ENCODE measurements at places on chromosomes 12 and 14.

- DNase-seq, result no peak
Measured at GRCh38 chr12:130385193-130385592, 47.5 kb downstream of the PIWIL1 start.

GRCh38 chr14:51897791-51898355, 37.5 kb downstream of the GNG2 start:
- DNase-seq, result no peak

DNA sequence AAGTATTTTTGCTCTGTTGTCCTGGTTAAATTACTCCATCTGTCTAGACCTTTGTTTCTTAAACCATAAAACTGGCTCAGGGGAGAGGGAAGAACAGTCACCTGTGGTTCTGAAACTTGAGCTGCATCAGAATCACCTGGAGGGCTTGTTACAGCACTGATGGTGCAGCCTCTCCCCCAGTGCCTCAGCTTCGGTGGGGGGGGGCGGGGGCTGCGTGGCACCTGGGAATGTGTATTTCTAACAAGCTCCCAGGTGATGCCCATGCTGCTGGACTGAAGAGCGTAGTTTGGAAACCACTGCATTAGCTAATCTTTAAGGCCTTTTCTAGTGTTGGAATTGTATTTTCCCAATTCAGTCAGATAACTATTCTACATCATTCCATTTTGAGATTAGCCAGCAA, 42.7 kb downstream of the GPHB5 start:
- DNase-seq, result no peak

GRCh38 chr14:23670481-23670880, 34.3 kb downstream of the DHRS2 start:
- no peak for DNase-seq

DNA sequence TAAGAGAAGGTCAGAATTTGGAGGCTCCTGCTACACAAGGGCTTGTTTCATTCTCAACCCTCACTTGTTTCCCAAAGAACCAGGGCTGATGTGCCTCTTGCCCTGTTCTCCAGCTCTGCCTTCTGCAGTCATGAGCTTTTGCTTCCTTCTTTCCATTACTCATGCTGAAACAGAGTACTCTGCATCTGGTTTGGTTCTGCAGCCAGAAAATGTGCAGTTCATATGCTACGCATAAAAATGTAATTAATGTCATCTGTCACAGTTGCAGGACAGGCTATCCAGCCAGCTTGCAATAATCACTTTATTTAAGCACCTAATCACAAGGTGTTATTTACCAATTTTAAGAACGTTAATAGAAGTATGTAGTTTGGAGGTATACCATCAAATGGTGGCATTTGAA, 150.2 kb downstream of the SRGAP1 start:
- no peak for DNase-seq

DNA sequence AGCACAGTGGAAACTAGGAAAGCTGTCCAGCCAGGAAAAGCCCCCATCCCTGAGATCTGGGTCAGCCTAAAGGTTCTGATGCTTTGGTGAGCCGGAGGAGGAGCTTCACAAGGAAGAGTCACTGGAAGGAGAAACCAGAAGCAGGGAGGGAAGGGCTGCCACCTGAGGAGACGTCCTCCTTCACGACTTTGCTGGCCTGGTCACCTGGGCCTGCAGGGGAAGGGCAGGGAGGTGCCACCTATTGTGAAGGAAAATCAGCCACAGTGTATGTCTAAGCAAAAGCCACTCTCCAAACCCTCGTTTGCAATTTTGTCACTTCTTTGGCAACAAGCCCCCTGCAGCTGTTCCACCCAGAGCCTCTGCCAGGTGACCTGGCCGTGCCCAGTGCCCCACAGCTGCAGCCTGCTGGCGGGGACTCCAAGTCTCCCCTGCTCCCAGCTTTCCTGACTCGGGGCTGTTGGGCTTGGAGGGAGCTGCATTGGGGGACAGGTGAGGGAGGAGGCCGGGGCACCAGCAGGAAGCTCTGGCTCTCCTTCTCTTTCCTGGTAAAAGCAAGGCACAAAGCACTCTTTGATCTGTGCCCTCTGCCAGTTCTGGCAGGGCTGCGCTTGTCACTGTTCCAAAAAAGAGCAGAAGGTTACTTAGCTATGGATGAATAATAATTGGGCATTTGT, 120.9 kb upstream of the BCL2L14 start:
- DNase-seq, result no peak

- no peak for DNase-seq
Measured at GRCh38 chr12:114420944-114421335, 15.0 kb upstream of the TBX5 start.

GRCh38 chr14:85300107-85300506, 229.8 kb upstream of the FLRT2 start:
- no peak for DNase-seq

DNA sequence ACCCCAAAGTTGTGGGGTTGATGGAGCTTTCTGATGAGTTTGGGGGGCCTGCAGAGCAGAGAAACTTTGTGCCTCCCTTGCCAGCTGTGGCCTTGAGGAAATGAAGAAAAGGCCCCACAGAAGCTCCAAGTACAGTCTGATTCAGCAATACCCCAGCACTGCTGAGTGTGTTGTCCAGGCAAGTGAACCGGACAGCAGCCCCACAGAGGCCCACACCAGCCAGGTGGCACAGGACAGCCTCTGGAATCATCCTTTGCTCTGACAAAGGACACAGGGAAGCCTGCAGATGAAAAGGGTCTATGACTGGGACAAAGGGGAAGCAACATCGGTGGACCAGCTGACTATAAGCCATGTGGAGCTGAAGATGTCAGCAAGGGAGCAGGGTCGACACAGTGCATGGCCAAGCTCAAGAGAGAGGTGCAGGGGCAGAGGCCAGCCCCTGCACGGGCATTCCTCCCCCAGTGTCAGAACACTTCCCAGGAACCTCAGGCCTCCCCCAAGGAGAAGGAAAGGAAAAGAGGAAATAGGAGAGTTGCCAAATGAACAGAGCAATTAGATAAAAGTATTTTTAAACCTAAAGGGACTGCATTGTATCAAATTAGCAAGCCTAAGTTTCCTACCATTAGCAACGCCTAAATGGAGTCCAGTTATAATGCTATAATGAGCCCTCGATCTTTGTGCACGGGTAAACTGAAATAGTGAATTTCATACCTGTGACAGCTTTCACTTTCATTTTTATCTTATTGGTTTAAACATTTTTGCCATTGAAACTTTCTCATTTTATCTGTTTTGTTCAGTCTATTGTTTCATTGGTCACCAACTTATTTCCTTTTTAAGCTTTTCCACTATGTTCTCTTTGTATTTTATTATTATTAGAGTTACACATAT, 46.3 kb upstream of the PTGDR start:
- DNase-seq, result no peak

- DNase-seq, result no peak
Measured at GRCh38 chr12:1369938-1370500, 224.4 kb downstream of the FBXL14 start.

- no peak for DNase-seq
Measured at GRCh38 chr12:112909693-112910092, 2.9 kb downstream of the OAS1 start.

GRCh38 chr14:74261288-74261687, 22.0 kb downstream of the VSX2 start:
- DNase-seq, result no peak

DNA sequence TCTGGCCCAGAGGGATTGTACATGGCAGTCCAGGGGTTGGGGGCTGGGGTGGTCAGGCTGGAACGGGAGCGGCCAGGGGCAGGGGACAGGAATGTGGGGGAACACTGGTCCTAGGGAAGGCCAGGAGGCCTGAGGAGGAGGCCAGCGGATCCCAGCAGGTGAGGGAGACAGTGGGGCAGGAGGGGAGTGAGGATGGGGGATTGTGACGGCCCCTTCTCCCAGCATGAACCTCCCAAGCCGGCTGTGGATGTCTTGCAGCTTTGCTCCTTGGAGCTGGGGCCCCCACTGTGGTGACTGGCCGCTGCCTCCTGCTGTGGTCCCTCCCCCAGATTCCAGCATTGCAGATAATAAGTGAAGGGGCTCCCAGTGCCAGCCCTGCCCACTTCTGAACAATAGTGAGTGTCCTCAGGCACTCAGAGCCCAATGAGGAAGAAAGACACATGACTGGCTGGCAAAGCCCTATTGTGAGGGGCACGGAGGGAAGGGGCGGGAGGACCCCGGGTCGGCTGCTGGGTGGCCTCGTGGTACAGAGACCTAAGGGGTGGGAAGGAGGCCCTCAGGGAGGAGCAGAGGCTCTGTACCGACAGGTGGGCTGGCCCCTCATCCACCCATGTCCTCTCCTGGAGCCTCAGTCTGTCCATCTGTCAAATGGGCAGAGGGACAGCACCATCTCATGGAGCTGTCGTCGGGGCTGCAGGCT, 215.0 kb downstream of the KIF26A start:
- no peak for DNase-seq

- no peak for DNase-seq
Measured at GRCh38 chr14:59020382-59020781, 168.1 kb upstream of the DAAM1 start.

DNA sequence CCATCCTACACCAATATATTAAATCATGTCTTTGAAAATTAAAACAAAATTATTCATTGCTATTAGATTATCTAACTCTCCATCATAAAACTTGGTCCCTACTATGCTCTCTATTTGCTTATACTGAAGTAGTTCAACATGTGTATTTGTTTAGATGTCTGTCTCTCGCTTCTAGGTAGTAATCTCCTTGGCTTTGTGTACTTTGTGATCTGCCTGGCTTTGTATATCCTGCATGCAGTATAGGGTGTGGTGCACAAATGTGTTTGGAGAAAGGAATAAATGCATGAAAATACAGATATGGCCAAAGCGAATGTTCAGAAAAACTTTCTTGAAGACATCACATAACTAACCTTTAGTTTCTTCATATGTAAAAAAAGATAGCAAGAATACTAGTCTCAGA, 246.6 kb upstream of the LRFN5 start:
- no peak for DNase-seq

DNA sequence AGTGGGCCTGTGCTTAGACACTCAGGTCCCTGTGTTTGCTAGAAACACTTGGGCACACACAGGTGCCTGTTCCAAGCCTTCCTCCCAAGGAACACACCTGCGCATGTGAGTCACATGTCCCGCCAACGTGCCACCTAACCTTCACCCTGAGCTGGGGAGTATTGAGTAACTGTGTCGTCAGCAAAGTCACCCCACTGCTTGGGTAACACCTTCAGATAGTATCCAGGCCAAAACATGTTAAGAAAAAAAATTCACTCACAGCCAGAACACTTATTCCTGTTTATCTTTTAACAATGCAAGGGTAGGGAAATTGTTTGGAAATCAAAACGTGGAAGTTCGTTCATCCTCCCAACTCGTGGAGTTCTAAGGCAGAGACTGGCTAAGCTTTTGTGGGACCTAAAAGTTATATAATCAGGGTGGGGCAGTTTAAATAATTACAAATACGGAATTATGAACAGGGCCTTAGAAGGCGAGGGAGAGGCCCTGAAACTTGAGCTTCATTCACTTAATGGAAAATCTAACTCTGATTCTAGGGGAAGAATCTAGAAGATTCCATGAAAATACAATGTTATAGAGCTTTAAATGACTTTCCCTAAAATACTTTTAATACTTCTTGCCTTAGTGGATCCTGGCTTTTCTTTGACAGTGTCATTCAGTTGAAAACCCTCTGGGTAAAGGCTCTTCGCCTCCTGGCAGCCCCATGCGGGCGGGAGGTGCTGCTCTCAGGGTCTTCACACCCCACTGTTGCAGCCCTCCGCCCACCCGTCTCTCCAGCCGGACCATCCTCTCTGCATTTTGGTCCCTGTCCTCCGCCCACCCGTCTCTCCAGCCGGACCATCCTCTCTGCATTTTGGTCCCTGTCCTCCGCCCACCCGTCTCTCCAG, 30.3 kb upstream of the ADIPOR2 start:
- DNase-seq, result no peak

DNA sequence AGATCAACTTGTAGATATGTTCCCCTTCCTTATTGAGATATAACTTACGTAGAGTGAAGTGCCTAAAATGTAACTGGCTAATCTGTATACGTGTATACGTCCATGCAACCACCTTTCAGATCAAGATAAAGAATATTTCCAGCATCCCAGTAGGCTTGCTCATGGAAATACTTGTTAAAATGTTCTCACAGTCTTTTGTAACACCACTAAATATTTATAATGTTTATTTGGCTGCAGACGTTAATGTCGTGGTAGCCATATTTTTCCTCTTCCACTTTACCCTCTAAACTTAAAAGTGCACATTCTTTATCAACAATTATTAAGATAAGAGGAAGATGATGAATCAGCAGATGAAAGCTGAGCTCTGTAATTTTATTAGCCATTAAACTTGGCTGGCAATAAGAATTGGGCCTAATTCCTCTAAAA, 447.4 kb downstream of the AEBP2 start:
- no peak for DNase-seq

GRCh38 chr12:122204167-122205052, 901 bp downstream of the B3GNT4 start:
- no peak for DNase-seq

GRCh38 chr14:30185832-30186231, 258.2 kb upstream of the PRKD1 start:
- no peak for DNase-seq

- no peak for DNase-seq
Measured at GRCh38 chr14:105978618-105979295, 452.4 kb downstream of the TMEM121 start.

DNA sequence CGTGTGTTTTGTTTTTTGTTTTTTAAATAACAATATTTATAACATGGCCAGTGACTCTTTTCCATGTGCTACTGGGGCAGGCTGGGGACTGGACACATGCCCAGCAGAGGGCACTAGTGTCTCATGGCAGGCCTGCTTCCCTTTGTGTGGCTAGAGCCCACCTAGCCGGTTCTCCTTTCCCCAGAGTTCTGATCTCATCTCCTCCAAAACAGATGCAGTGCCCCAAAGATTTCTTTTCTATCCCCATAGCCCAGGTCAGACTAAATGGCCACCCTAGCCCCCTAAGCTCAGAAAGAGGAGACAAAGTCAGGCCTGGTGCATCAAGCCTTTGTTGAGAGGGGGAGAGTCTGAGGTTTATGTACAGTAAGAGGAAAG, 21.2 kb downstream of the PRPF40B start:
- peak; percentile 65 for DNase-seq

DNA sequence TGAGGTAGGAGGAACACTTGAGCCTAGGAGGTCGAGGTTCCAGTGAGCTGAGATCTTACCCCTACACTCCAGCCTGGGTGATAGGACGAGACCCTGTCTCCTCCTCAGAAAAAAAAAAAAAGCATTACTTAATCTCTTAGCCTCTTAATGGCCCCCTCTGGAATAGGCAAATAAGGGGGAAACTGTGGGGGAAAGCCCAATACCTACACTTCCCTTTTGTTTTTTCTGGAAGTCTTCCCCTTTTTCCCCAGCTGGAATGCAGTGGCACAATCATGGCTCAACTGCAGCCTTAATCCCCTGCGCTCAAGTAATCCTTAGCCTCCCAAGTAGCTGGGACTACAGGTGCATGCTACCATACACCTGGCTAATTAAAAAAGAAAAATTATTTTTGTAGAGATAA, 32.2 kb downstream of the RCOR1 start:
- DNase-seq, result no peak

- no peak for DNase-seq
Measured at GRCh38 chr12:69688471-69689427, 10.4 kb downstream of the BEST3 start.

- DNase-seq, result no peak
Measured at GRCh38 chr12:108461058-108461660, 53.9 kb upstream of the FICD start.

Measured in activated CD4-positive, CD25-positive, alpha-beta regulatory T cell (primary cell).